ENCODE measurements at places on chromosomes 2 and 18.
A peak's percentile ranks its signal among the peaks of the same experiment; 100 is the strongest.

GRCh38 chr2:45340318-45340717 lies 270.7 kb downstream of the SRBD1 start:
- no peak for DNase-seq

GRCh38 chr2:120859128-120859527 lies 123.5 kb downstream of the GLI2 start:
- no peak for DNase-seq

- no peak for DNase-seq
Measured at GRCh38 chr18:34222307-34223163, 2.2 kb downstream of the NOL4 start.

- DNase-seq = peak; percentile 93
Measured at GRCh38 chr2:215664847-215665525, 229.1 kb upstream of the FN1 start.

DNA sequence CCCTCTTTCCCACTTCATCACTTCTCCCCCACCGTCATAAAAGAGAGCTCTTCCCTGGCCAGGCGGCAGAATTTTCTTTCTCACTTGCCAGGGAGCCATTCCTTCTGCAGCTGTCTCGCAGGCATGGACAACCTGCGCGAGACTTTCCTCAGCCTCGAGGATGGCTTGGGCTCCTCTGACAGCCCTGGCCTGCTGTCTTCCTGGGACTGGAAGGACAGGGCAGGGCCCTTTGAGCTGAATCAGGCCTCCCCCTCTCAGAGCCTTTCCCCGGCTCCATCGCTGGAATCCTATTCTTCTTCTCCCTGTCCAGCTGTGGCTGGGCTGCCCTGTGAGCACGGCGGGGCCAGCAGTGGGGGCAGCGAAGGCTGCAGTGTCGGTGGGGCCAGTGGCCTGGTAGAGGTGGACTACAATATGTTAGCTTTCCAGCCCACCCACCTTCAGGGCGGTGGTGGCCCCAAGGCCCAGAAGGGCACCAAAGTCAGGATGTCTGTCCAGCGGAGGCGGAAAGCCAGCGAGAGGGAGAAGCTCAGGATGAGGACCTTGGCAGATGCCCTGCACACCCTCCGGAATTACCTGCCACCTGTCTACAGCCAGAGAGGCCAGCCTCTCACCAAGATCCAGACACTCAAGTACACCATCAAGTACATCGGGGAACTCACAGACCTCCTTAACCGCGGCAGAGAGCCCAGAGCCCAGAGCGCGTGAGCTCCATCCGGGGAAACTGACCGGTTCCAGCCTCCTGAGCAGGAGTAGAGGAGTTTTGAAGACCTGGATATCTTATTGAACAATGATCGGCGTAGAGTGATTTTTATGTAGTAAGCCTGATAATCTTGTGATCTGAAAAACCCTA lies at the start of gene MSGN1:
TSS of gene MSGN1 (plus strand) at position 65 of the 850 bp plus-strand sequence. CDS start at position 124, 59 bp downstream.
- DNase-seq = no peak

DNA sequence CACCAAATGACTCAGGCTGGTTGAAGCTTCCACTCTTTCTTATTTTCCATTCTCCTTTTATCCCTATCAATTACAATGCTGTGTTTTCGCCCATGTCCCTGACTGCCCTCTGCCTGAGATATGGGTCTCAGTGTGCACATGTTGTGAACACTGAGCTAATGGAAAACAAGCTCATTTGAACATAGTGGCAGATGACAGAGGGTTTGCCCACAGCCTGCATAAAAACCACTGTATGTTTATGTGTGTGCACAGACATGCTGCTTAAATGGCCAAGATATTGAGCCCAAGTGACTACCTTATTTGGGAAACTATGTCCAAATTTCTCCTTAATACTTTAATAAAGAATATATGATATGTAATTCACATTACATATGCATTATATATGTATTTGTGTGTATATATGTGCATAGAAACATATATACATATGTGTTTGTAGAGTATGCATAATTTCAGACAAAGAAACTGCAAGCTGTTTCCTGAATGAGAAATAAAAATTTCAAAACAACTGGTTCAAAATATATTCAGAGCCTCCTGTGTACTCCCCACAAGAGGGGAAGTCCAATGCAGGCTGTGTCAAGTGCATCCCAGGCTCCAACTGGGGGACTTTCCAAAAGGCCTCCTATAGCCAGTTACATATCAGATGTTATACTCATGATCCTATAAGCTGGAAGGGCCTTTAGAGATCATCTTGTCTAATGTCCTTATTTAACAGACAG lies 92.7 kb upstream of the CD302 start:
- no peak for DNase-seq

GRCh38 chr2:151632993-151633565 lies 101.2 kb downstream of the NEB start:
- peak; percentile 22 for DNase-seq

GRCh38 chr2:126359494-126359893 lies 296.5 kb upstream of the GYPC start:
- DNase-seq = peak; percentile 4

GRCh38 chr2:72579591-72580180 lies 246.1 kb downstream of the EXOC6B start:
- DNase-seq = peak; percentile 64

DNA sequence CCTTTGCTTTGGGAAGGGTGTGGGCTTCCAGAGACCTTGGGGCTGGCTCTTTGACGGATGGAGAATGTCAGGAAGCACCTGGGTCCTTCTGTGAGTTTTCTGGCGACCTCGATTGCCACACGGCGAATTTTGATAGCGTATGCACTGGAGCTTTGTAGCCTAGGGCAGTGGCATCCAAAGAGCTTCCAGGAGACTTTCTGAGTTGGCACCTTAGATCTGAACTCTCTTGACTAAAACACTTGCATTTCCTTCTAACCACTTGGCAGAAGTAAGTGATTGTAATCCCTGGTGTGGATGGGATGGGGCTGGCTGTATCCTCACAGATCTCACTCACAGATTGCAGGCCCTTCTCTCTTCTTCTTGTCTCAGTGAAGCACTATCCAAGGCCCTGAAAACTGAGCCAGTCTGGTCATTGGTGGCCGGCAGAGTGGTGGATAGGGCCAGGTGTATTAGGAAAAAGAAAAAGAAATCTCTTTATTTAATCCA lies 7.8 kb downstream of the RNF144A start:
- DNase-seq = no peak

GRCh38 chr2:109373791-109374547 lies 239.8 kb downstream of the SEPTIN10 start:
- DNase-seq = no peak

DNA sequence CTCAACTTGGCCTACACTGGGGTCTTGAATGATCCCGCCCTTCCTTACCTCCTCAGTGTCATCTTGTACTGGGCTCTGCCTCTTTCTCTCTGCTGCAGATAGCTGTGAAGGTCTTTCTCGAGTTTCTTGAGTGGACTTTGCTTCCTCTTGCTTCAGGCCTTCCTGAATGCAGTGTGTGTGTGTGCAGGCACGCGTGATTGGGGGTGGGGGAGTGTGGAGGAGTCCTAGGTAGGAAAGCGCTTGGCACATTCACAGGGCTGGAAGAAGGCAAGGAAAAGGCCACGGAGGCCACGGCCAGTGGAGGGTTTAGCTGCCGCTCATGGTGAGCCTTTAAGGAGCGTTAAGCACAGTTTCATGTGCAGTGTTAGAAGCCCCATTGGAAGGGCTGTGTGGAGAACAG lies 5.5 kb downstream of the RALB start:
- no peak for DNase-seq

DNA sequence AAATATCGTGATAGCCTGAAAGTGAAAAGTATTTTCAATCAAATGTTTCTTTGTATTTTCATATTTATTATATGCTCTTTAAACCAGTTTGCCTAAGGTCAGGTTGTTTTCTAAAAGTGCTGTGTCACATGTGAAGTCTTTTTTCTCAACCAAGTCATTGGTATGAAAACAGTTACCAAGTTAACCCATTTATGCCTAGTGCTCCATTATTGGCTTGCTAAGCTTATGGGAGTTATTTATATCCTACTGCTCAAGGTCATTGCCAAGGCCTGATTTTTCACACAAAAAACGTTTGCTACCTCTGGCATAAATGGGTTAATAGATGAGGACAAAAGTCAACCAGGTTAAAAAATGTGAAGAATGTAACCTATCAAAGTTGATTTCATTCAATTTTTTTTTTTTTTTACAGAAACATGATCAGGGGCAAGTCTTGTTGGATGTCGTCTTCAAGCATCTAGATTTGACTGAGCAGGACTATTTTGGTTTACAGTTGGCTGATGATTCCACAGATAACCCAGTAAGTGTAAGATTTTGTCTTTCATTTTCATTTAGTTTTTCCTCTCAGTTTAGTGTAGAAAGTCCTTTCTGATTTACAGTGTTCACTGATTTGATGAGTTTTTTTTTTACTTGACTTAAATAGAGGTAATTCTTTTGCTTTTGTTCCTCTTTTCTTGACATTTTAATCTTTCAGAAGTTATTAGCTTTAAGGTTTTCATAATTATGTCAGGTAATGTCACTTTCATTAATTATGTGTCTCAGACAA lies 102.6 kb downstream of the PTPN4 start:
- no peak for DNase-seq

DNA sequence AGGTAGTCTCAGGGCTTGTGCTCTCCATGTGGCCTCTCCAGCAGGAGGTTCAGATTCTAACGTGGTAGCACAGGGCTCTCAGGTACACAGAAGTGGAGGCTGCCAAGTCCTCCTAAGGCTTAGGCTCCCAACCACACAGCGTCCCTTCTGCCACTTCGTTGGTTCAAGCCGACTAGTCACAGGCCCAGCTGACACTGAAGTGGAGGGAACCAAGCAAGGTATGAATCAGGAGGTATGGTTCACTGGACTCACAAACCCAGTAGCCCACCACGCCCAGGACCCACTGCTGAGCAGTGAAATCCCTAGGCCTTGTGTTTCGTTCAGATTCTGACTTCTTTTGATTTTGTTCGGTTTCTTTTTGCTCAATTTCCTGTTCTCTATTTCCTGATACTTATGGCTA lies 46.0 kb upstream of the SEC11C start:
- DNase-seq = no peak

DNA sequence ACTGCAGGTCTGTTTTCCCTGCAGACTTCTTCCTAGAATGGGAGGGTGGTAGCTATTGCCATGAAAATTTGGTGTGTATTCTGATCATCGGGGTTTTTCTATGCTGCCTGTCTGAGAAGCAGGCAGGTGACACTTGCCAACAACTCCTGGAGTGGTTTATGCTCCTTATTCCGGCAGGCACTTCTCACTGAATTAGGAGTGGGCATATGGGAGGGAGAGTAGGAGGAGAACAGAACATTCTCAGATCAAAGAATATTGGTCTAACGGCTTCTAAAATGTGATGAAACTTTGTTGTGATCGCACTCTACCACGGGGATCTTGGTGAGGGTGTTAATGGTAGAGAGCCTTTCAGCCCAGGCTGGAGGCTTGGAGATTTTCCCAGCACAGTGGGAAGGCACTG lies 480.8 kb downstream of the PLCL1 start:
- no peak for DNase-seq

DNA sequence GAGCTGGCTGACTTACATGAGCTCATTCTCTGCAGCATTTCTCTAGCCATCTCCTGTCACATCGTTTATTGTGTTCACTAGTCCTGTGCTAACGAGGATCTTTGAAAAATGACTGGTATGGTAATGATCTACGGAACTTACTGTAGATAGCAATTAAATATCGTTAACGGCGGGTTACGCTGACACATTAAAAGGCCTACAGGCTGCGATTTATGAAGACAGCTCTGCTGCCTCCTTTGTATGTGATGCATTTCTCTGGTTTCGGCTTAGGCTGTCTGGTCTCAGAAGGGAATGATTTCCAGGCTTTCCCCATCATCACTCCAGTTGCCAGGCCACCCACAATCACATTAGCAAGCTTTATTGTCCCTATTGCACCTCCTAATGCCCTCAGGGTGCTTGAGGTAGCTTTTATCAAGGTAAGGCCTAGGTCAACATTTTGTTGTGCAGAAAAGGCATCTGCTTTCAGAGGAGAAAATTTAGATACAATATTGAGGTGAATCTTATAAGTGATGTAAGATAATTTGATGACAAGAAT lies 284.4 kb downstream of the SOX11 start:
- DNase-seq = no peak

DNA sequence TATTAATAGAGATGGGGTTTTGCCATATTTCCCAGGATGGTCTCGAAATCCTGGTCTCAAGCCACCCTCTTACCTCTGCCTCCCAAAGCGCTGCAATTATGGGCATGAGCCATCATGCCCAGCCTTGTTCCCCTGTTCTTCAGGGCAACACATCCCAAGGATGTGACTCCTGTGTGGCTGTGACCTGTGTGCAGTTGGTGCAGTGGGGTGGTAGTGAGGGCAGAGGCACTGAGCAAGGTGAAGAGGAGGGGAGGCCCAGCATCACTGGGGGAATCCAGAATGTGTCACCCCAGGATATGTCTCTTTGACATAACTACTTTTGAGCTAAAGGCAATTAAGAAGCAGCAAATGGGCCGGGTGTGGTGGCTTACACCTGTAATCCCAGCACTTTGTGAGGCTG lies 23.4 kb downstream of the CENPA start:
- DNase-seq = no peak

DNA sequence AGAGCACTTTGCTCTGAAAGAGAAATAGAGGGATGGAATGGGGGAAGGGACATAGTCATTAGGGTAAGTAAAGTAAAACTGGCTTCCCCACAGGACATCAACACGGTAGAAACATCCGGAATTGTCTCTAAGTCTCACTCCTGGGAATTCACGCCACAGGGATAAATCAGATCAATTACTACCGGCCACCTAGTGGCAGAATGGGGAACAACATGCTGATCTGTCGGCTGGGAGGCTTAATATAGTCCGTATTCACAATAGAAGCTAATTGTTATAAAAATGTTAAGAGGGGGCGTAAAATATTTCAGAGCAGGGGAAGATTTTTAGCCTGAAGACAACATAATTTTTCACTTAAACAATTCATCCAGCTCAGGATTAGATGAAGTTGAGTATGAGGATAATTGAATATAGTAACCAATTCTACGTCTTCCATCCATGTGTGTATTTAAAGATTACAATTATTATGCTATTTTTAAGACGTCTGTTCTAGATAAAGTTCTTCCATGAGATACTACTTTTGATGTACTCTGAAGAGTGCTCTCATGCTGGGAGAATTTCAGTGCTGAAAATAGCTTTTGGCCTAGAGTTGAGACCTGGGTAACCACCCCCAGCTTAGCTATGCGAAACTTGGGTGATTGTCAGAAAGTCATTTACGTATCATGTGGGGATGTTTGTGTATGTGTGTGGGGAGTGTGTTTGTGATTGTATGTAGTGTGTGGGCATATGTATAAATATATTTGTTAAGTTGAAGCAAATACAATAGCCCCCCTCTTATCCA lies 65.7 kb downstream of the LRRTM1 start:
- DNase-seq = peak; percentile 42

DNA sequence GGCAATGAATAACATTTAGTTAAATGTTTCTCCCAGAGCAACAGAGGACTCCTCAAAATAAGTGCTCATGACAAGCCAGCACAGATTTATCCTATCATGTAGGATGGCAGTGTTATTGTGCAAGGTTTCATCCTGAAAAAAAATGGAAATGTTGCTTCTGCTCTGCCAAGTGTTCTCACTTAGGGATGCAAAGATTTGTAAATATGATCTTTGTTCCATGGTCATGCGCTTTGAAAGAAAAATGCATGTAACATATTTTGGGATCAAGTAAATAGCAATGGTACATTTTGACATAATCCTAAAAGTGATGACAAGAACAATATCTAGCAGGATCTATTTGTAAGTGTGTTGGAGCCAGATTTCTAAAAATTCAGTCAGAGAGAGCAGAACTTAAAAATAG lies 229.5 kb upstream of the CCDC150 start:
- no peak for DNase-seq

Measured in IMR-90 (cell line).